ENCODE measurements at places on chromosomes 1 and 21.

DNA sequence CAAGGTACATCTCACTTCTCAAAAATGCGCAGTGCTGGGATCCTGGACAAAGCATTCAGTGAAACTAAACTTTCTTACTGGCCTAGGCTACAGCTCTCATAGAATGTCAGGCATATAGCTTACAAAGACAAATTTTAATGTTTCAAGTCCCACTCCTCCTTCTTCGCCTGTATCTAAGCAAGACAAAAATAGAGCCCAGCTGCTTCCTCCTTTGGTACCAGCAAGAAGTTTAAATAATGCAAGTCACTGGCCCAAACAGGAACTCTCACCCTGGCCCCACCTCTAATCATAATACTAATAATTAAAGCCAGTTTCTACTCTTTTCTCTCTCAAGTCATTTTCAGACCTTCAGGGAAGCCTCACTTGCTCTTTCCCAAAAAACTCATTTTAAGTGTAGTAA, 1267.9 kb downstream of the MRPL39 start:
- DNase-seq, result peak; percentile 33
- H3K27ac ChIP-seq, result no peak overlapping the region
- H3K36me3 ChIP-seq, result no peaks in the 10 kb centered on the region

- no peaks in the 10 kb centered on the region for H3K4me1 ChIP-seq
- peaks cover 3% of the 10 kb centered on the region for H3K27me3 ChIP-seq
- DNase-seq, result no peak
- no peak overlapping the region for H3K27ac ChIP-seq
- H3K4me3 ChIP-seq, result no peak overlapping the region
- no peaks in the 10 kb centered on the region for H3K36me3 ChIP-seq
Measured at GRCh38 chr1:101435831-101436511, 199.2 kb downstream of the S1PR1 start.

DNA sequence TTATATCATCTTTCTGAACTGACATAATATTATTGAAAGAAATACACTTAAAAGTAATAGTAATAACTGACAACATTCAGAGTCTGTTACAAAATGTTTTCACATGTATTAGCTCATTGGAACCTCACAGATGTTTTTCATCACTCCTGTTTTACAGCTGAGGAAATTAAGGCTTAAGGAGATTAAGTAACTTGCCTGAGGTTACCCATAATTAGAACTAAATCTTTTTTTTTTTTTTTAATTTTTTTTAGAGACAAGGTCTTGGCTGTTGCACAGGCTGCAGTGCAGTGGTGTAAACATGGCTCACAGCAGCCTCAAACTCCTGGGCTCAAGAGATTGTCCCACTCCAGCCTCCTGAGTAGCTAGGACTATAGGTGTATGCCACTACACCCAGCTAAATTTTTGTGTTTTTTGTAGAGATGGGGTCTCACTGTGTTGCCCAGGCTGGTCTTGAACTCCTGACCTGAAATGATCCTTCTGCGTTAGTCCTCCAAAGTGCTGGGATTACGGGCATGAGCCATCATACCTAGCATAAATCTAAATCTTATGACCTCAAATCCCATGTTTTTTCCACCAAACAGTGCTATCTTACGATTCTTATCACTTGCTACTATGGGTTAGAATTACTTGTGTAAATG, 64.7 kb upstream of the MACF1 start:
- no peak overlapping the region for H3K4me3 ChIP-seq
- DNase-seq, result no peak
- H3K27me3 ChIP-seq, result no peaks in the 10 kb centered on the region
- H3K36me3 ChIP-seq, result no peaks in the 10 kb centered on the region
- no peak overlapping the region for H3K27ac ChIP-seq
- peaks cover 31% of the 10 kb centered on the region for H3K4me1 ChIP-seq

- peaks cover 25% of the 10 kb centered on the region for H3K4me1 ChIP-seq
- DNase-seq, result peak; percentile 71
- no peaks in the 10 kb centered on the region for H3K27me3 ChIP-seq
- H3K27ac ChIP-seq, result peak overlapping the region; percentile 23
- H3K4me3 ChIP-seq, result no peak overlapping the region
- H3K36me3 ChIP-seq, result peaks cover 7% of the 10 kb centered on the region
Measured at GRCh38 chr21:45113543-45113942, 39.2 kb downstream of the ADARB1 start.

DNA sequence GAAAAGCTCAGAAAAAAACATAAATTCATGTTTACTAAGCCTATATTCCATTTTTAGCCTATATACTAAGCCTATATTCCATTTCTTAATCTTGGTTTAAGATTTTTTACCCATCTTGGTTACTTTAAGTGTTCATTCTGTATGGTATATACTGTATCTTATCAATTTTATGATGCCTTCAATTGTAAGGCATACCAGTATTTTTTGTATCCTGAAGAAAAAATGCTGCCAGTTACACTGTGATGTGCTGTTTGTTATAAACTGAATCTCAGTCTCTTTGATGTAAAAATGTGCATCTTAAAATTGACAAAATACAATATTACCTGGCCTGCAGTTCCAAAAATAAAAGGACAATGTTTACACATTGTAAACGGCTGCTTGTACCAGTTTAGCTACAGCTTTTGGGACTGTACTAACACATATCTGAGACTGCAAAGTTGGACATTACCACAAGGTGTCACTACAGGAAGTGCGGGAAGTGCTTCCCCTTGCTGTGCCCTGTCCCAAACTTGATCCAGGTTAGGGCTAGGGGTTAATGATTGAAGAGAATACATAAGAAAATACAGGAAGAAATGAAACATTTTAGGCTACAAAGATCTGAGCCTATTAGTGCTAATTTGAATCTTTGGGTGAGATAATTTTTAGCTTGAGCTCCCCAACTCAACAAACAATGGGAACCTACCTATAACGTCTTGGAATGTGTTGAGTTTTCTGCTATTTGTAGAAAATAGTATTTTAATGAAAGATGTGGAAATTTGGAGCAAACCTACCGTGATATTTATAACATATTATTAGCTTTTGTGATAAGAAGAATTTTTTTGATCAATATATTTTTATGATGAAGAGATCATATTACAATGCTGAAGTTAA, 108.9 kb downstream of the LBR start:
- DNase-seq, result peak; percentile 56
- no peaks in the 10 kb centered on the region for H3K27me3 ChIP-seq
- H3K4me3 ChIP-seq, result no peak overlapping the region
- no peaks in the 10 kb centered on the region for H3K36me3 ChIP-seq
- no peak overlapping the region for H3K27ac ChIP-seq

DNA sequence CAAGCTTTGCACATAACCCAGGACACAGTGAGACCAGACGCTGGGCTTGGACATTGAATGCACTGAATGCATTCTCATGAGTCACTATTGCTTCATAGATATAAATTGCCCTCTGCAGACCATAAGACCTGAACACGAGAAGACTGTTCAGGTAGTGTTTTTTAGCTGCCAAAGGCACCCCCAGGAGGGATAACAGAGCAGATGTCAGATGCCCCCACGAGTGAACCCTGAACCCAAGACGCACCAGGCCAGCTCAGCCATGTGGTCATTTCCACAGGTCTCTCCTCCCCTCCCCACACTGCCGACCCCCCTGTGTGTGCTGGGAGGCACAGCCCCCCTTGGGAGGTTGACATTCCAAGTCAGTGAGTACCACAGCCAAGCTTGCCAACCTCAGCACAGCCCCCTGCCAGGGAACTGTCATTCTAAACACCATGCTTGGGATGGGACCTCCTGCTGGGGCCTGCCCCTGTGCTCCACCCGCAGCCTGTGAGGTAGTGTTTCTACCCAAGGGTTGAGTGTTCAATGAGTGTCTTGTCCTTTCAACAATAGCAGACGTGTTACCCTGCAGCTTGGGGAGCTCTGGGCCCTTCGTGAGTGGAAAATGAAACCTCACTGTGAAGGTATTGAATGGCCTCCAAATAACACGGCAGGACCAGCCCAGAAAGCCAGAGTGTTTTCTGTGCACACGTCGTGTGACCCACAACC, 68.2 kb downstream of the PSMG1 start:
- DNase-seq, result no peak
- H3K4me1 ChIP-seq, result peaks cover 12% of the 10 kb centered on the region
- no peaks in the 10 kb centered on the region for H3K36me3 ChIP-seq
- no peaks in the 10 kb centered on the region for H3K27me3 ChIP-seq

- no peaks in the 10 kb centered on the region for H3K27me3 ChIP-seq
- no peak overlapping the region for H3K4me3 ChIP-seq
- no peak overlapping the region for H3K27ac ChIP-seq
- no peaks in the 10 kb centered on the region for H3K36me3 ChIP-seq
- no peaks in the 10 kb centered on the region for H3K4me1 ChIP-seq
Measured at GRCh38 chr21:38400195-38400919, 97.9 kb downstream of the ERG start.

DNA sequence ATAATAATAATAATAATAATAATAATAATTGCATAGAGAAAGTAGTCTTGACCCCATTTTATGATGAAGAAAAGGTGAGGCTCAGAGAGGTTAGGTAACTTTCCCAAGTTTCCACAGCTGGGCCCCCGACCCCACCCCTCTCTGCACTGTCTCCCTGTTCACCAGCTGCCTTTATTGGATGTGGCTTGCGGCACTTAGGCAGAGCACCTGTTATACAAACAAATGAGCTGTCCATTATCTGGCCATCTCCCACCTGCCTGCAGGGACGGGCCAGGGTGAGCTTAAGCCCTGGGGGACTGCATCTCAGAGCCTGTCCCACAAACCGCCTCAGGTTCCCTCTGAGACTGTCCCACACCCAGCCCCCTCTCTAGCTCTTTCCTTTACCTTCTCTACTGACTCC, 10.1 kb upstream of the EFNA1 start:
- H3K36me3 ChIP-seq, result no peaks in the 10 kb centered on the region
- DNase-seq, result no peak
- H3K27ac ChIP-seq, result no peak overlapping the region
- H3K4me1 ChIP-seq, result no peaks in the 10 kb centered on the region
- no peak overlapping the region for H3K4me3 ChIP-seq
